ENCODE measurements at places on chromosomes 1 and 21. TPM values are rescaled to one million over a fixed set of nuclear protein-coding genes. Genes with fewer than 3 reads are reported as not detected.

GRCh38 chr1:18800258-18800657 lies 59.2 kb downstream of the TAS1R2 start:
- no peak for DNase-seq

GRCh38 chr1:79679916-79680315 lies 673.4 kb upstream of the ADGRL4 start:
- no peak for DNase-seq

Gene SPATA1
- total RNA-seq: 0.36 TPM

- DNase-seq: no peak
Measured at GRCh38 chr1:199057322-199057721, 418.5 kb downstream of the PTPRC start.

GRCh38 chr1:94796266-94796665 lies 23.9 kb upstream of the SLC44A3 start:
- DNase-seq: no peak

DNA sequence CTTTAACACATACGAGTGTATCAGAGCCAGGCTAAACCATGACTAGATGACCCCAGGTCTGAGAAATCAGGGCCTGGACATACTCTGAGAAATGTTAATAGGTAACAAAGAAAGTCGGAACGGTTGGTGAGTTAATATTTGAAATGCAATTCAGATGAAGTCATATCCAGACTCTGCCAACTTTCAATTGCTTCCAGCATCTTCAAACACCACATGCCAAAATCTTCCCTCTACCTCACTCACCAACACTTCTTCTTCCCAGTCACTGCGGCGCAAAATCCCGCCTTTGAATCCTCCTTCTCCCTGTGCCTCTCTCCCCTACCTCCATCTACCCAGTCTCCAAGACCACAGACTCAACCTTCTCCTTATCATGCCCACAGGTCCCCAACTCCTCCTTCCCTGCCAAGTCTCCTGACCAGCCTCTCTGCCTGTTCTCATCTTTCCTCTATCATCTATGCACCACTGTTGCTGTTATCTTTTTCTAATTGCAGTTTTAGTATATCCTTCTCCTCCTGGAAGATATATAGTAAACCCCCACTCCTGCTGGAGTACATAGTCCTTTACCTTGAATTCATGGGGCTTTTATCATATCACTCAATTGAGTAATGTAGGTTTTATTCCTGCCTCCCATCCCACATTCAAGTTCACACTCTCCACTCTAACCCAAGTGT lies 41.3 kb downstream of the ZBTB18 start:
- DNase-seq: no peak

Gene FAM110D
- total RNA-seq: 4.2 TPM

Gene ZBTB8OS
- 19.9 TPM for total RNA-seq

GRCh38 chr1:72369069-72369757 lies 86.9 kb upstream of the NEGR1 start:
- no peak for DNase-seq

GRCh38 chr1:230713915-230714764 lies at the start of gene AGT:
Gene AGT (minus strand): TSS chr1:230714122. CDS start chr1:230710823, 3,299 bp downstream.
- peak; percentile 89 for DNase-seq

Gene AK4
- total RNA-seq: 50.7 TPM

DNA sequence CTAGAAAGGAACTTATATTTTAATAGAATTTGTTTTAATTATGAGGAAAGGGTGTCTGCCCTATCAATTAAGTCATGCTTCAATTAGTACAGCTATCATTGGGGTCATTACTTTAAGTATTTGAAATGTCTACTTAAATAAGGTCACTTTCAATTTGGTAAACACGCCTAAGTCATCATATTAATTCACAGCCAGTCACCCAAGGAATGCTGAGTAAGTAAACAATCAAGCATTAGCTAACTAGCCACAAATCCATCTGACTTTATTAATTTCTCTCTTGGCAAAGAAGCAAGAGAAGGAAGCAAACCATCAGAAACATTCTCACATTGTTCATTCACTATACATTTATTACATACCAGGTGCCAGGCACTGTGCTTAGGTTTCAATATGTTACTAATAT lies 1.2 kb upstream of the LRRC52 start:
- DNase-seq: no peak

GRCh38 chr1:236301080-236301957 lies 19.6 kb upstream of the ERO1B start:
- DNase-seq: no peak

Gene TSPEAR
- total RNA-seq: not detected

GRCh38 chr1:53572815-53573173 lies 113.6 kb downstream of the DMRTB1 start:
- no peak for DNase-seq

Gene SPRR2E
- total RNA-seq: not detected

Gene EXO1
- total RNA-seq: 0.27 TPM

Gene SLC44A5
- total RNA-seq: 0.68 TPM

- no peak for DNase-seq
Measured at GRCh38 chr21:40002978-40003377, 135.7 kb downstream of the PCP4 start.

Gene PDE4B
- 5.5 TPM for total RNA-seq

DNA sequence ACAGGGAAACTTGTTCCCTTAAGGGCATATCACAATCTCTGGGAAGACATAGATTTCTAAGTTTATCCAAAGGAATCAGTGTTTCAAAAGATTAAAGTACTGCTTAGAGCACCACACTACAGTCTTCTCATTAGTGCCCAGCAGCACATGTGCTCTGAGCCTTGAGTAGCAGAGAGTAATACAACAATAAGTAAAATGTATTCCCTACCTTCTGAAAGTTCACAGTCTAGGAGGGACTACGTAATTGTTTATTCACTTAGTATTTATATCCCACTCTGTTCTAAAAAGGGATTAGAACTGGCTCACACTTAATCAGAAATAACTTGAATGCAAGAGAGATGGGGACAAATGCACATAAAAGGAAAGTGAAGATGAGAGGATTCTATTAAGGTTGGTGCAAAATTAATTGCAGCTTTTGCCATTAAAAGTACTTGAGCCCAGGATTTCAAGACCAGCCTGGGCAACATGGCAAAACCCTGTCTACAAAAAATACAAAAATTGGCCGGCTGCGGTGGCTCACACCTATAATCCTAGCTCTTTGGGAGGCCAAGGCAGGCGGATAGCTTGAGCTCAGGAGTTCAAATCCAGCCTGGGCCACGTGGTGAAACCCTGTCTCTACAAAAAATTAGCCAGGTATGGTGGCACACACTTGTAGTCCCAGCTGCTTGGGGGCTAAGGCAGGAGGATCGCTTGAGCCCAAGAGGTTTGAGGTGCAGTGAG lies 9.0 kb downstream of the SYNC start:
- no peak for DNase-seq

GRCh38 chr1:119542492-119542946 lies 35.5 kb downstream of the HSD3B1 start:
- no peak for DNase-seq

Gene GPR61
- total RNA-seq: not detected
